A172 (cell line): ENCODE measurements at places on chromosomes 2 and 18.

GRCh38 chr2:161004379-161004778 is 155.8 kb upstream of the TANK start:
- peak; percentile 24 for DNase-seq

- DNase-seq: no peak
These were observed 98.4 kb upstream of the MYCN start for GRCh38 chr2:15841776-15842560.

DNA sequence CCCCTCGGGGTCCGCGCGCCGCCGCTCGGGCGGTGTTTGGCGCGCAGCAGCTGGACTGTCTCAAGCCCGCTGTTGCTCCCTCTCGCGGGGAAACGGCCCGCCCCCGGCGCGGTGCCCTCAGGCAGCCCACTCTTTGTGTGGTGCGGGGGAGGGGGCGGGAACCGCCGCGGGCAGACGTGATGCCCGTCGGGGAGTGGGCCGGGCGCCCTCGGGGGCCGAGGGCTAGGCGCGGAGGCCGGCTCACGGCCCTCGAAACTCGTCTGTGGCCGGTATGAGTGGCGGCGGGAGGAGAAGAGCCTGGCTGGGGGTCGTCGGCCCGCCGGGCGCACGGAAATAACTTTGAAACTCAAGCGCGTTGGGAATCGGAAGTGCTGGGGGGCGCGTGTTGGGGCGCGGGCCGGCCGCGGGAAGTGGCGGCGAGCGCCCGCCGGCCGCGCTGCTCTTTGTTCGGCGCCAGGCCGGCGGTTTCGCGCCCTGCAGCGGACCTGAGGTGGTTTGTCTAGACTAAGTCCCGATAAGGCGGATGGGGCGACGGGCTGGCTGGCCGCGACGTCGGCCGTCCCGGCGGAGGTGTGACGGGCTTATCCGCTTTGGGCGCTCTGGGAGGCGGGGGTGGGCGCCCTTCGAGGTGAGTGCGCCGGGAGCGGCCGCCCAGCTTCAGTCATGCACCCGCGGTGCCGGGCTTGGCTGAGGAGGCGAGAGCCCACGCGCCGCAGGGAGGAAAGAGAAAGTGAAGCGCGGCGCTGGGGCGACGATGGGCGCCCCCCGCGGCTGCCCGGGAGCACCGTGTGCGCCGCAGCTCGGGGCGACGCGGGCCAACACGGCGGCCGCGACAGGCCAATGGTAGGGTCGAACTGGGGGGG is 679 bp downstream of the PTMA start:
- DNase-seq: no peak

DNA sequence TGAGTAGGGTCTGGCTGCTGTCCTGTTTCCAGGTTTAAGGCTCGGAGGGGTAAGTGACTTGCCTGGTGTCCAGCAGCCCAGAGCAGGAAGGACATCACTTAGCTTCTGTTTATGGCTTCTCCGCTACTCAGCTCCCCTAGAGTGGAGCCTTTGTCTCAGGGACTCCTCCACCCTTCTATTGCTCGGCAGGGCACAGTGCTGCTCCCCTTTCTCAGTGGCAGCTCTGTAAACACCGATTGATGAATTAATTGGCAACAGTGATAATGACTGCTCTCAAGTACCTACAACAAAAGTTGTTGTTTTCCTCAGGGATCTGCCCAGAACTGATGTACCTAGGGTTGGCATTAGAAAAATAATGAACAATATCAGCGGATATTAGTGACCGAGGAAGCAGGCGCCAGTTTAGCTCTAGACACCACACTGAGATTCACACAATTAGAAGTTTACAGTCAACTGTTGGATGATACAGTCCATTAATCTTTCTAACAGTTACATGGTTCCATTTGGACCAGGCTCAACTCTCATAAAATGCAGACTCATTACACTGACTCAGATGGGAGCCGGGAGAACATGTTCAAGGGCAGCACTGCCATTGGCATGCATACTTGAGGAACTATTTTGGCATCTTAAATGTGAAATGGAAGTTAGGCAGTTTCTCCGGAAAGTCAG is 265.7 kb downstream of the MTX2 start:
- DNase-seq: peak; percentile 81

DNA sequence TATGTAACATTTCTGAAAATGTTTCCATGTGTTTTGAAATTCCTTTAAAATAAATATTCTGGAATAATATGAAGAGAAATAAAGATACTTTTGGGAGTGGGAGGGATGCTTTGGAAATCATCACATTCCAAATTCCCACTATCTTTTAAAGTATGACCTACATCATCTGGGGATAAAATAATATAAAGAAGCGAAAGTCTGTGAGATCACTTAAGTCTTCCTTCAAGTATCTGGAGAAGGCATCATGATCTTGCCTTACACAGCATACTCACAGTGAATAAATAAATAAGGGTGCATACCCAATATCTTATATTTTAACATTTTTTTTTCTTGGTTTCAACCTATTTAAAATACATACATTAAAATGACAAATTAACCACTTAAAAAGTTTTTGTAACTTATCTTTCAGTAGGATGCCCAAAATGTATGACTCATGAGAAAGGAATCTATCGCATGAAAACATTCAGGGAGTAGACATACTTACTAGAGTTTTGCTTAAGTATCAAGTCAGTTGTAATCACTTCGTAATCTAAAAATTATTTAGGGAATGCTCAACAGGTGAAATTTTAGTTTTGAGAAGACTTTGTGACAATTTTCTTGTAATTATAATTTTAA is 248.3 kb upstream of the COL3A1 start:
- DNase-seq: peak; percentile 69

GRCh38 chr18:73060666-73061288 is 193.0 kb upstream of the NETO1 start:
- peak; percentile 6 for DNase-seq

- no peak for DNase-seq
These were observed 60.3 kb upstream of the LYPD6B start for GRCh38 chr2:148978026-148978685.

- peak; percentile 76 for DNase-seq
These were observed 95.7 kb upstream of the SLC39A10 start for GRCh38 chr2:195561116-195561921.

- DNase-seq: no peak
These were observed 40.8 kb upstream of the ARHGAP15 start for GRCh38 chr2:143088388-143088787.

DNA sequence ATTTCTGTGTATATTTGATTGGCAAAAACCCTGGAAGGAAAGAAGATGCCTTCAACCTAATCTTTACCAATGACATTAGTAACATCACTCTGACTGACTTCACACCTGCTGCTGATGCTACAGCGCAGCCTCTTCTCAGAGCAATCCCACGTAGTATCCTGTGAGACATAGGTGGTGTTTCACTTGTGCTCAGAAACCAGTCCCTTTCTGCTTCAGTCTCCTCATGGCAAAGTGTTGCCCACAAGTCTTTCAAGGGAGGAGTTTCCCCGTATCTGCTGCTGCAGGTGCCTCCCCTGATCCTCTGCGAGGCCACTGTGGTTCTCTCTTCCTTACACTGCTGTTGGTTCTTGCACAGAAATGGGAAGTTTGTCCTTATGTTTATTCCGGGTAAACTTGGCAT is 433.2 kb upstream of the TNP1 start:
- DNase-seq: no peak

DNA sequence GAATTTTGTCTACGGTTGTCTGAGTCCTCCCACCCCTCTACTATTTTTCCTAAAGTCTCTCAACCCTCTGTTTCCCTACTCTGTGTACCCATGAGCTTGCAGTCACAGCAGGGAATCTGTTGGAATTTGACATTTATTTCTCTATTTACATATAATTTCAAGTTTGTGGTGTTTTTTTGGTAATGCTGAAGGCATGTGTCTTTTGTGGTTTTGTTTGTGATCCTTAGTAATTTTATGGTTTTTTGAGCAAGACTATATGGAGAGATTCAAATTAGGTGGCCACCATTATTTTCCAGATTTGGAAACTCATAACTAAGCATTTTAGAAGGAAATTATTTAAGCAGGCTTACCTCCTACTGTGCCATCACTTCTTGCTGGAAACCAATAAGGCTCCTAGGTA is 27.2 kb upstream of the FBLN7 start:
- no peak for DNase-seq

DNA sequence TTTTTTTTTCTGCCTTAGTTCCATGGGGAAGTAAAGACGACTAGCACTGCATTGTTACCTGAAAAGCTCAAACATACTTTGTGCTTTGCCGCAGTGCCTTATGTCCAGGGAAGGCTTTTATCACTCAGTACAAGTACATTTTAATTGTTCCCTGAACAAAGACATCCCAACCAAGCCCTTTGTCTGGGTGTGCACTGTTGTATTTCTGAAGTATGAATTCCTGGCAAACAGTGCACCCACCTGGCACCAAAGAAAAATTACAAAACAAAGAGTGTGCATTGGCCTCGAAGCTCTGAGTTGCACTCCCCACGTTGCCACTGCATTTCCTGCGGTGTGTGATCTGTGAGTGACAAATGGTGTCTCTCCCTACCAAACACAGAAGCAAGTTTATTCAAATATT is 858.5 kb upstream of the PIK3C3 start:
- peak; percentile 81 for DNase-seq

DNA sequence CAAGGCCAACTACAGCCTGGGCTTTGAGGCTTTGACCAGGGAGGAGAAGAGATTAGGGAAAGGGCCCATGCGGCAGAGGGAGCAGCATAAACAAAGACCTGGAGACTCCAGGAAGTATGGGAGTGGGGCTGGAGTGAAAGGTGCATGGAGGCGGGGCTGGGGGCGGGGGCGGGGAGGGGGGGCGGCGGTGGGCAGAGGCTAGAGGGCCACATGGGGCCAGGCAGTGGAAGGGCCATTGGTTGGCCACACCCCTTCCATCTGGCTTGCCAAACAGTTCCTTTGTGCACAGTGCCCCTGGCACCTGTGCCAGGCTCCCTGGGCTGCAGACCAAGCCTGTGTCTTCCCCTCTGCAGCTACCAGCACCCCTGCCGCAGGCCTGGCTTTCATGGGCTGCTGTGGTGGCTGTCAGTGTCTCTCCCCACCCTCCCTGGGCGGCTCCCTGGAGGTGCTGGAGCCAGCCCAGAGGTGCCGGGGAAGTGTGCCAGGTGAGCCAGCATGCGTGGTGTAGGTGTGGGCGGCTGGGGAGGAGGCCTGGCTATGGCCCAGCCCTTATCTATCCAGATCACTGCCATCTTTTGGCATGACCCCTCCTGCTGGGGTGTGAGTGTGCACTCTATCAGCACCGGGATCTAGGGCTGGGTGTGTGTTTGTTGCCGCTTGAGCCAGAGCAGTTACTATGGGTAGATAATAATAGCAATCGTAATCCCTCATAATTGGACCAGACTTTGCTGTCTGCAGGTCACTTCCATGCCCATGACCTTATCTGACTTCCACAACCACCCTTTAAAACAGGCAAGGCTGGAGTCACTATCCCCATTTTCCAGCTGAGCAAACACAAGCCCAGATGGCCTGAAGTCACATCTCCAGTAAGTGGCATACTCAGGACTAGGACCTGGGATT is 30.5 kb downstream of the DNMT3A start:
- DNase-seq: no peak

GRCh38 chr18:2223849-2224248 is 347.5 kb downstream of the METTL4 start:
- peak; percentile 74 for DNase-seq

GRCh38 chr2:99354070-99354469 is 16.9 kb downstream of the EIF5B start:
- DNase-seq: no peak

- DNase-seq: no peak
These were observed 54.6 kb upstream of the CYTIP start for GRCh38 chr2:157498483-157498882.

GRCh38 chr2:73852020-73852419 is 23.3 kb downstream of the STAMBP start:
- DNase-seq: peak; percentile 94

- peak; percentile 55 for DNase-seq
These were observed 67.4 kb upstream of the GALNT5 start for GRCh38 chr2:157190151-157190550.

DNA sequence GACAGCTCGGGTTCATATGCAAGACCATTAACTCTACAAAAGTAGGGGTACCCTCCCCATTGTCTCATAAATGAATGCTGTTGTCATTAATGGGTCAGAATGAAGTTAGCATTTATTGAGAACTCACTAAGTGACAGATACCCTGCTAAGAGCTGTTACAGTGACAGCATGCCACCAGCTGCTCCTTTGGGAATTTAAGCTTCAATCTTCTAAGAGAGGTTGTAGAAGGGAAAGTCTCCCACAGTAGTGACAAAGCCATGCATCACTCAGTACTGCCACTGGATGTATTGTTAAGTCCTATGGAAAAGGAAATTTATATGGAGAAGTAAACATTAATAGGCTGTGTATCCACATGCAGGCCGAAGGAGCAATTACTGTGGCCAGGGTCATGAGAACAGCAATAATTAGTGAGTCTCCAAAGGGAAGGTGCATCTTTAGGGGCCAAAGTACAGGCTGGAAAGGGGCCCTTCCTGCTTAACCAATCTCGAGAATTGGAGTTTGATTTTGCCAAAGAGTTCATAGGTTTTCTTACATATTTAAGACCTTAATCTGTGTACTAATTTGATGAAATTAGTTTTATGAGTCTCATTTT is 64.5 kb upstream of the FAM124B start:
- DNase-seq: no peak

DNA sequence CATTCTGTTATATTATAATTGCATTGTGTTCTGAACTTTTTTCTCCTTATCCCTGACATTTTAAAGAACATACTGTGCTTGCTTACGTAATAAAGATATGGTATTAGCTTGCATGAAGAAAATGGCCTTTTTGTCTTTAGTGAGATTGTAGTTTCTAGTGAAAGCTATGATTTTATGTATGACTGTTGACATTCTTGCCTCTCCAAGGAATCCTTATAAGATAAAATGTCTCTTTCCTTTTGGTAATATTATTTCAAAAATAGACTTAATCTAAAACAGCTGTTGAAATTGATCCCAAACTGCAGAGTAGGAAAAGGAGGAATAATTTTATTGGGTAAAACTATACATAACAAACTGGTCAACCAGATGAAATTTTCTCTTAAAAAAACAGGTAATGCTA is 40.8 kb upstream of the CCDC102B start:
- no peak for DNase-seq

GRCh38 chr2:165305391-165306096 is 66.3 kb downstream of the SCN2A start:
- peak; percentile 50 for DNase-seq

GRCh38 chr2:40102447-40102846 is 323.4 kb upstream of the THUMPD2 start:
- DNase-seq: no peak

DNA sequence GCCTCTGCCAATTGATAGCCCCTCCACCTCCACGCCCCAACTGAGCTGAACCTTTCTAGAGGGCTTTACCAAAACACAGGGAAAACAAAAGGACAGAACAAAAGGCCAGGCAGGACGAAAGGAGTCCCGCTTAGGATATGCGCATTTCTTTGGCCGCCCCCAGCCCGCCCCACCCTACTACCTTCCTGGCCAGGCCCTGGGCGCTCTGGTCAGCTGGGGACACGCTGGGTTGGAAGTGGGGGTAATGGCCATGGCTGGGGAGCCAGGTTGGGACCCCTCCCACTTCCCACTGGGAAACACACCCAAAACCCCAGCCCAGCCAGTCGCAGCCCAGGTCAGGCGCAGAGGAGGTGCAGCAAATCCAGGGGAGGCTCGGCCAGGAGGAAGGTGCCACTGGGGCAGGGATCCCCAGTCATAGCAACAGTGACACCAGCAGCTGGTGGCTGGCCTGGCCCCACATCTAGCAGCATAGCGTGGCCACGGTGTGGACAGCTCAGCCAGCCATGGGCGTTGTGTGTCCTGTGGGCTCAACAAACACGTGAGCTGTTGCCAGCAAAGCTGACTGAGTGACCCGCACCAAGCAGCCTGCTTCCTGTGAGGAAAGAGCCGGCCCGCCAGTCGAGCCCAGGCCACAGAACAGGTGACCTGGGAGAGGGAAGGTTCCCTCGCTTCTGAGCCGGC is 24.6 kb upstream of the B3GNT7 start:
- DNase-seq: no peak
